ENCODE measurements at places on chromosomes 7 and 10. TPM values are rescaled to one million over a fixed set of nuclear protein-coding genes. Genes with fewer than 3 reads are reported as not detected.

Gene CUZD1
- total RNA-seq: 0.09 TPM

Gene NPC1L1
- total RNA-seq: not detected

Gene GPR85
- total RNA-seq: 1.1 TPM

Gene NOC3L
- total RNA-seq: 18.5 TPM

Gene RNF148
- total RNA-seq: not detected

Gene CALHM2
- total RNA-seq: 1.7 TPM

Gene BCL7B
- 38.9 TPM for total RNA-seq

Gene ATRNL1
- total RNA-seq: 0.23 TPM

Gene OPN1SW
- total RNA-seq: not detected

Gene AMPH
- not detected for total RNA-seq

Gene TLL2
- 0.09 TPM for total RNA-seq

Gene BUD23
- 88.8 TPM for total RNA-seq

Gene COL13A1
- total RNA-seq: 0.19 TPM

Gene MALRD1
- not detected for total RNA-seq

Gene CDC14C
- not detected for total RNA-seq

Gene METTL2B
- total RNA-seq: 29.0 TPM

Gene CD36
- 4.1 TPM for total RNA-seq

Gene C10orf143
- total RNA-seq: 0.71 TPM

Gene RNF32
- total RNA-seq: 2.3 TPM

Gene SCIN
- total RNA-seq: 0.42 TPM

Gene GPR146
- 0.14 TPM for total RNA-seq

Gene DNAH11
- total RNA-seq: 0.23 TPM

Measured in airway epithelial cell (primary cell).